ENCODE measurements at places on chromosomes 1 and 21. TPM values are rescaled to one million over a fixed set of nuclear protein-coding genes. Genes with fewer than 3 reads are reported as not detected.
A peak's percentile ranks its signal among the peaks of the same experiment; 100 is the strongest.

Gene DNASE2B
- total RNA-seq, result not detected

Gene MRPL24
- total RNA-seq, result 85.7 TPM

Gene MYOG
- total RNA-seq, result not detected

Gene RSPH1
- total RNA-seq, result 0.45 TPM

Gene ADIPOR1
- total RNA-seq, result 81.4 TPM

Gene OLIG2
- total RNA-seq, result not detected

Gene MMEL1
- not detected for total RNA-seq

Gene OR2T35
- not detected for total RNA-seq

Gene CLCA4
- not detected for total RNA-seq

Gene GBP5
- total RNA-seq, result 0.09 TPM

Gene TNNI3K
- total RNA-seq, result not detected

DNA sequence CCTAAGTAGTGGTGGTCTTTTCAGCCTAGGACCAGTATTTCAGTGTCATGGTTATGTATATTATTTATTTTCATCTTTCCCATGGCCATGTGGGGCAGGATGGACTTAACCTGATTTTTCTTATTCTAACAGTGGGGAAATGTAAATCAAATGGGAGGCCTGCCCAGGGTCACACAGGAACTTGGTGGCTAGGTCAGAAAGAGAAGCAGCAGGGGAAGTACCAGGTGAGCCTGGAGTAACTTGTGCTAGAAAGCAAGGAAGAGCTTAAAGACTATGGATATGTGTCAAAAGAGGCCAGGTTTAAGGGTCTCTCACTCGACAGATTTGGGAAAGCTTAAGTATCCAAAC, 936 bp downstream of the ZFP69B start:
- peak overlapping the region; percentile 74 for H3K4me3 ChIP-seq
- no peaks in the 10 kb centered on the region for H3K27me3 ChIP-seq
- H3K36me3 ChIP-seq, result peaks cover 30% of the 10 kb centered on the region
- H3K4me1 ChIP-seq, result peaks cover 8% of the 10 kb centered on the region

DNA sequence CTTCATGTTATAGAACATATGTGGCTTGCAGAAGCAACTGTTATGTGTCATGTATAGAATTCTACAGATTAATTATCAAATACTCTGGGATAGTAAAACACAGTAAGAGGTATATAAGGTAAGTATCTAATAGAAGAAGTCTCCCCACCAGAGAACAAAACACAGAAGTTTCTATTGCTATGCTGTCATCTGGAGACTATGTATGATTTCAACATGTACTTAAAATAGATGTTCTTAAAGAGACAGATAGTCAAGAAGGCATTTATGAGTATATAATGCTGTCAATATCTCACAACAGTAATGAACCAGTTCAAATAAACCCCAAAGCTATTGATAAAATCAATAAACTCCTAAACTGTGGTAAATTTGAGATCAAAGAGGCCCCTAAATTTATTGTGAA, 8.1 kb upstream of the ADCY10 start:
- no peaks in the 10 kb centered on the region for H3K36me3 ChIP-seq
- no peaks in the 10 kb centered on the region for H3K27me3 ChIP-seq
- DNase-seq, result no peak
- no peak overlapping the region for H3K27ac ChIP-seq
- peaks cover 3% of the 10 kb centered on the region for H3K4me1 ChIP-seq

GRCh38 chr1:90729504-90730242, 12.6 kb upstream of the BARHL2 start:
- no peak overlapping the region for H3K27ac ChIP-seq
- H3K4me3 ChIP-seq, result peak overlapping the region; percentile 62
- H3K4me1 ChIP-seq, result peaks cover 33% of the 10 kb centered on the region
- DNase-seq, result no peak

DNA sequence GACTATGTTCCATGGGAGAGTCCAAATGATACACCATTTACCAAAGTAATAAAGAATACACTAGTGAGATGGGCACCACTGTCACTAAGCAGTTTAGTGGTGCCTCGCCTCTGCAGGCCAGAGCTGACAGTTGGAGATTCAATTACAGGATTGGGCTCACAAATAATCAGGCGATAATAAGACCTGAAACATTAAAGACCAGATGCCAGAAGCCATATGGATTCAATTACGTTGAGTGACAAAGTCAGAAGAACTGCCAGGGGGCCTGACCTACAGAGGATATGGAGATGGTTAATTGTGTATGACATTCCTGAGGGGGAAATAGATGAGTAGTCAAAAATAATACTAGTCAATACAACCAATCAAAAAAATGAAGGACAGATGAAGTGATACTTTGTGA, 65.2 kb upstream of the ST6GALNAC5 start:
- peak; percentile 8 for DNase-seq
- H3K4me1 ChIP-seq, result no peaks in the 10 kb centered on the region
- H3K27me3 ChIP-seq, result peaks cover 9% of the 10 kb centered on the region
- no peak overlapping the region for H3K27ac ChIP-seq
- no peaks in the 10 kb centered on the region for H3K36me3 ChIP-seq
- H3K4me3 ChIP-seq, result no peak overlapping the region

DNA sequence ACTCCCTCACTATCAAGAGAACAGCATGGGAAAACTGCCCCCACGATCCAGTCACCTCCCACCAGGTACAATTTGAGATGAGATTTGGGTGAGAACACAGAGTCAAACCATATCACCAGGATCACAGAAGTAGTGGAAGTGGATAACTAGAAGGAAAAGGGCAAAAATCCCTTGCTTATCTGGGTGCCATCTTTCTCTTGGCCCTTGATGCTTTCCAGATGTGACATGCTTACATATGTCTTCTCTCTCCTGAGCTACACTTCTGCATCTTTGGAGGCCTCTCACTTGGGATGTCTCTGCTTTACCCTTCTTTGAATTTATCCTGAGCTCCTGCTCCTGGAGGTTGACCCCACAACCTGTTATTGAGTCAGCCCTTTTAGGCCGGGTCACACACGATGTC, 57.6 kb upstream of the APOBEC4 start:
- H3K27me3 ChIP-seq, result no peaks in the 10 kb centered on the region
- H3K4me1 ChIP-seq, result peaks cover 22% of the 10 kb centered on the region
- no peak overlapping the region for H3K4me3 ChIP-seq
- DNase-seq, result no peak

GRCh38 chr1:110498270-110498669, 20.7 kb downstream of the KCNA10 start:
- H3K4me1 ChIP-seq, result peaks cover 10% of the 10 kb centered on the region
- H3K27ac ChIP-seq, result no peak overlapping the region
- no peaks in the 10 kb centered on the region for H3K27me3 ChIP-seq
- H3K36me3 ChIP-seq, result no peaks in the 10 kb centered on the region
- DNase-seq, result no peak
- H3K4me3 ChIP-seq, result no peak overlapping the region

DNA sequence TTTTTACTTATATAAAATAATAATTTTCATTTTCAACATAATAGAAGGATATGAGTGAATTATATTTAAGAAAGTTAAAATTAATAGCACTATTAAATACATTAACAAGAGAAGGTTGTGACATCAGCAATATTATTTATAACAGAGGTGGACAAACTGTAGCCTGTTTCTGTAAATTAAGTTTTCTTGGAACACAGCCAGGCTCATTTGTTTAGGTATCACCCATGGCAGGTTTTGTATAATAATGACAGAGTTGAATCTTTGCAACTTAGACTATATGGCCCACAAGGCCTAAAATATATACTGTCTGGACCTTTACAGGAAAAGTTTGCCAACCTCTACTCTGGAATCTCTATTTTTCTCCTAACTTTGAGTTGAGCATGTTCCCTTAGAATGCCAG, 42.8 kb upstream of the CACYBP start:
- no peaks in the 10 kb centered on the region for H3K36me3 ChIP-seq
- no peaks in the 10 kb centered on the region for H3K4me1 ChIP-seq
- no peak overlapping the region for H3K4me3 ChIP-seq

- no peak overlapping the region for H3K27ac ChIP-seq
- no peak overlapping the region for H3K4me3 ChIP-seq
- H3K4me1 ChIP-seq, result no peaks in the 10 kb centered on the region
- H3K36me3 ChIP-seq, result no peaks in the 10 kb centered on the region
Measured at GRCh38 chr1:68704800-68705443, 208.0 kb upstream of the DEPDC1 start.

- no peak for DNase-seq
- peaks cover 7% of the 10 kb centered on the region for H3K4me1 ChIP-seq
- H3K27ac ChIP-seq, result no peak overlapping the region
- no peak overlapping the region for H3K4me3 ChIP-seq
Measured at GRCh38 chr1:58003059-58003458, 543.5 kb downstream of the OMA1 start.

- peak overlapping the region; percentile 42 for H3K4me3 ChIP-seq
- H3K4me1 ChIP-seq, result peaks cover 36% of the 10 kb centered on the region
- DNase-seq, result no peak
- H3K27ac ChIP-seq, result no peak overlapping the region
- H3K36me3 ChIP-seq, result no peaks in the 10 kb centered on the region
- H3K27me3 ChIP-seq, result peaks cover 94% of the 10 kb centered on the region
Measured at GRCh38 chr1:245156736-245157505, 2.1 kb downstream of the KIF26B start.

DNA sequence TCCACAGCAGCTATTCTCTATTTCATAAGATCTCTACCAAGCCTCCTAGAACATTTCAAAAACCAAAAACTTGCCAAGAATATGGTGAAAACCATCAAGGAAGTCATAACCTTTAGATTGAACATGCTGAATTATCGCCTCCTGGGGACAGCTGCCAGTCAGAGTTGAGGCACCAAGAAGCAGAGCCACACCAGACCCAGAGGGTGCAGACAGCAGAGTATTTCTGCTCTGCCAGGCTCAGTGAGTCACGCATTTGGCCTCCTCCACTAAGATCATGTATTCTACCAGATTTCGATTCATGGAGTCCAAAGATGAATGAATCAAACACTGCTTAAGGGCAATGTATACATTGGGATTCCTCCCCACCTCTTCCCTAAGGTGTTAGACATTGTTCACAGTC, 2.1 kb downstream of the F3 start:
- H3K27me3 ChIP-seq, result no peaks in the 10 kb centered on the region
- H3K4me3 ChIP-seq, result no peak overlapping the region
- peaks cover 9% of the 10 kb centered on the region for H3K36me3 ChIP-seq
- H3K27ac ChIP-seq, result no peak overlapping the region
- peaks cover 4% of the 10 kb centered on the region for H3K4me1 ChIP-seq

GRCh38 chr1:13541435-13542215, 27.8 kb upstream of the LRRC38 start:
- no peak for DNase-seq
- H3K4me1 ChIP-seq, result no peaks in the 10 kb centered on the region
- H3K27ac ChIP-seq, result no peak overlapping the region
- no peak overlapping the region for H3K4me3 ChIP-seq

DNA sequence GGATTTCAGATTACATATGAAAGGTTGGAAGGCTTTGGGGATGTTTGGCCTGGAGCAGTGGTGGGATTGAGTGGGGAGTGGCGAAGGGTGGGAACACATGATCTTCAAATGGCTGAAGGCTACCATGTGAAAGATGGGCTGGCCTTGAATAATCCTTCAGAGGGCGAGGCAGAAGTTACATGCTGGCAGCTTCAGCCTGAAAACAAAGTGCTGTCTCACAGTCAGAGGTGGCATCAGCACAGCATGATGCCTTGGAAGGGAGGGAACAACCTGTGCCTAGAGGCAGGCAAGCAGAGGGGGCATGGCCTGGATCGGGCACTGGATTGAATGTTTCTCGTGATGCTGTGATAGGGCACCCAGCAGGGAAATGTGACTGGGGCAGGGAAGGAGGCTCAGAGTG, 130.8 kb downstream of the BEND5 start:
- H3K27me3 ChIP-seq, result peaks cover 8% of the 10 kb centered on the region
- H3K27ac ChIP-seq, result no peak overlapping the region
- DNase-seq, result no peak
- H3K4me3 ChIP-seq, result no peak overlapping the region
- no peaks in the 10 kb centered on the region for H3K36me3 ChIP-seq

DNA sequence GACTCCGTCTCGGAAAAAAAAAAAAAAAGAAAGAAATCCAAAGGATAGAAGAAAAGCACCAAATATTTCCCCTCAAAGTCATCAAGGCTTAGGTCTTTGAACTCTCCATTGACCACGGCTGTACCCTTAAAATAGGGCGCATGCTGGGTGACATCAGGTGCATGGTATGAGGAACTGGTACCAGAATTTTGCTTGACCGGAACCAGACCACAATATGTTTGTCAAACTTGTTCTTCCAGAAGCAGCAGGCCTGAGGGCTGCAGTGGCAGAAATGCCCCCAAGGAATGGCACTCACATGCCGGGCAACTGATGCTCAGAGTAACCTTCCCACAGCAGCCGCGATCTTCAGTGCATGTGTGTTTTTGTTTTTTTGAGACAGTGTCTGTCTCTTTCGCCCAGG, 21.0 kb downstream of the RCC1 start:
- H3K4me3 ChIP-seq, result no peak overlapping the region
- H3K36me3 ChIP-seq, result peaks cover 39% of the 10 kb centered on the region
- H3K27me3 ChIP-seq, result no peaks in the 10 kb centered on the region
- H3K27ac ChIP-seq, result no peak overlapping the region
- peaks cover 6% of the 10 kb centered on the region for H3K4me1 ChIP-seq

GRCh38 chr1:99781798-99782197, 15.4 kb upstream of the FRRS1 start:
- no peak for DNase-seq
- H3K27ac ChIP-seq, result no peak overlapping the region
- no peaks in the 10 kb centered on the region for H3K27me3 ChIP-seq
- no peak overlapping the region for H3K4me3 ChIP-seq
- no peaks in the 10 kb centered on the region for H3K4me1 ChIP-seq
- H3K36me3 ChIP-seq, result no peaks in the 10 kb centered on the region

GRCh38 chr1:119869995-119870394, 26.3 kb downstream of the ADAM30 start:
- no peaks in the 10 kb centered on the region for H3K4me1 ChIP-seq
- no peak overlapping the region for H3K4me3 ChIP-seq
- H3K27ac ChIP-seq, result no peak overlapping the region
- H3K36me3 ChIP-seq, result no peaks in the 10 kb centered on the region

- H3K27me3 ChIP-seq, result peaks cover 91% of the 10 kb centered on the region
- H3K4me3 ChIP-seq, result no peak overlapping the region
- H3K4me1 ChIP-seq, result no peaks in the 10 kb centered on the region
- no peak for DNase-seq
- no peaks in the 10 kb centered on the region for H3K36me3 ChIP-seq
Measured at GRCh38 chr1:151799179-151800022, 5.8 kb downstream of the LINGO4 start.

GRCh38 chr1:21820597-21821232, 8.7 kb downstream of the LDLRAD2 start:
- H3K4me3 ChIP-seq, result no peak overlapping the region
- no peaks in the 10 kb centered on the region for H3K27me3 ChIP-seq
- no peak overlapping the region for H3K27ac ChIP-seq
- H3K4me1 ChIP-seq, result no peaks in the 10 kb centered on the region
- H3K36me3 ChIP-seq, result no peaks in the 10 kb centered on the region

DNA sequence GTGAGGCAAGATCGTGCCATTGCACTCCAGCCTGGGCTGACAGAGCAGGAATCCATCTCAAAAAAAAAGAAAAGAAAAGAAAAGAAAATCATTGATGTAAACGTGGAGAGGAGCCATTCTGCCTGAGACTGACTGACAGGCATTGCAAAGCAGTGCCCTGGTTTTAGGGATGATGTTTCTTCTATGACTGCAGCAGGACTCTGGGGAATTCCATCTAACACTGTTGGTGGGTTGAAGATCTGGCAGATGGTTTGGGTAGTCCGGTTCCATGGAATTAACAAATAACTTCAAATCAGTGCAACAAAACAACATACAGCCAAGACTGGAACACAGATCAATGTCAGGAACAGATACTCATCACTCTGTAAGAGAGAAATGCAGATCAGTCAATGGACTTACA, 17.8 kb upstream of the LAMC2 start:
- peaks cover 16% of the 10 kb centered on the region for H3K4me1 ChIP-seq
- no peak overlapping the region for H3K27ac ChIP-seq
- H3K36me3 ChIP-seq, result no peaks in the 10 kb centered on the region
- DNase-seq, result no peak
- H3K4me3 ChIP-seq, result no peak overlapping the region

GRCh38 chr1:162371611-162372010, 5.0 kb downstream of the SPATA46 start:
- no peaks in the 10 kb centered on the region for H3K27me3 ChIP-seq
- no peaks in the 10 kb centered on the region for H3K36me3 ChIP-seq
- no peak overlapping the region for H3K4me3 ChIP-seq
- no peak overlapping the region for H3K27ac ChIP-seq
- DNase-seq, result no peak
- no peaks in the 10 kb centered on the region for H3K4me1 ChIP-seq

Data from A673 (cell line).